ENCODE measurements at places on chromosomes 7 and 10.

DNA sequence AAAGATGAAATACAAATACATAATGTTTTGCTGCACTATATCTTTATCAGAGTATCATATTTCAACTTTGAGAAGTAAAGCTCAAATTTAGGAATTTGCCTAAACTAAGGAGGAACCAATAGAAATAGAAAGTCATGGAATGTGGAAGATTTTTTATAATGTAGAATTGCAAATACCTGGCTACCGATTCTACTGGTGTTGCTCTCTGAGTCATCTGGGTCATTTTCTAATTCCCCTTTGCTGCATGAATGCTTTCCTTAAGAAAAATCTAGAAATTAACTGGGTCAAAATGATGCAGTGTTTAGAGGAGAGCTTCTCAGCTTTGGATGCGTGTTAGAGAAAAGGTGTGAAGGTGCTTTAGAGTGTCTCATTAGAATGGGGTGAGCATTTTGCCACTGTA is 568.9 kb upstream of the ANKRD30A start:
- no peak for DNase-seq

DNA sequence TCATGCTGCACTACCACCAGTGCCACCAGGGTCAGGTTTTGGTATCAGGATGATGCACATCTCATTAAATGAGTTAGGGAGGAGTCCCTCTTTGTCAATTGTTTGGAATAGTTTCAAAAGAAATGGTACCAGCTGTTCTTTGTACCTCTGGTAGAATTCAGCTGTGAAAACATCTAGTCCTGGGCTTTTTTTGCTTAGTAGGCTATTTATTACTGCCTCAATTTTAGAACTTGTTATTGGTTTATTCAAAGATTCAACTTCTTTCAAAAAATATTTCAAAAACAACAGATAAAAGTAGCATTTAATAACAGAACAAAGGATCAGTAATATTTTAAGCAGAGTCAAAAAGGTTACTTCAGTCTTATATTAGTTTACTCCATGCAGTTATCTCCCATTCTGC is 6.4 kb upstream of the ZNF716 start:
- no peak for DNase-seq

DNA sequence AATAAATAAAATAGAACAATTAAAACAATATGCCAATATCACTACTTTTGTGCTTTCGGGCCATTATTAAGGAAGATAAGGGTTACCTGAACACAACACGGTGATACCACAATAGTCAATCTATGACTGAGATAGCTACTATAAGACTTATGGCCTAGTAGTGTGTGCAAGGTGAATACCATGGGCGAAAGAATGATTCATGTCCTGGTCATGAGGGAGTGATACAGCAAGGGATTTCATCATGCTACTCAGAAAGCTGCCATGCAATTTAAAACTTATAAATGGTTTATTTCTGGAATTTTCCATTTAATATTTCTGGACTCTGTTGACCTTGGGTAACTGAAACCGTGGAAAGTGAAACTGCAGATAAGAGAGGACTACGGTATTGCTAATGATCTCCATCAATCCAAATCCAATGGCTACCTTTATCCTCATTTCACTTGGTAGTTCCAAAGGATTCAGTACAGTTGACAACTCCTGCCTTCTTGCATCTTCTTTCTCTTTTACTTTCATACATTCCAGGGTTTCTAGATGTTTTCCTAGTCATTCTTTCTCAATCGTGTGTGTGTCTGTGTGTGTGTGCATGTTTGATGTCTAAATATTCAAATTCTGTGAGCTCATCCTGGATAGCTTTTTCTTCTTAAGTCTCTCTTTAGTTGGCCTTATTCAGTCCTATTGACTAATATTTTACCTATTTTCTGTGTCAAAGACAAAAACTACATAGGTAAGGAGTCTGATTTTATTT is 100.5 kb upstream of the MAGI2 start:
- DNase-seq: no peak

GRCh38 chr7:17144322-17144721 is 154.1 kb upstream of the AHR start:
- no peak for DNase-seq

- DNase-seq: no peak
Measured at GRCh38 chr7:82740246-82740848, 296.8 kb upstream of the CACNA2D1 start.

DNA sequence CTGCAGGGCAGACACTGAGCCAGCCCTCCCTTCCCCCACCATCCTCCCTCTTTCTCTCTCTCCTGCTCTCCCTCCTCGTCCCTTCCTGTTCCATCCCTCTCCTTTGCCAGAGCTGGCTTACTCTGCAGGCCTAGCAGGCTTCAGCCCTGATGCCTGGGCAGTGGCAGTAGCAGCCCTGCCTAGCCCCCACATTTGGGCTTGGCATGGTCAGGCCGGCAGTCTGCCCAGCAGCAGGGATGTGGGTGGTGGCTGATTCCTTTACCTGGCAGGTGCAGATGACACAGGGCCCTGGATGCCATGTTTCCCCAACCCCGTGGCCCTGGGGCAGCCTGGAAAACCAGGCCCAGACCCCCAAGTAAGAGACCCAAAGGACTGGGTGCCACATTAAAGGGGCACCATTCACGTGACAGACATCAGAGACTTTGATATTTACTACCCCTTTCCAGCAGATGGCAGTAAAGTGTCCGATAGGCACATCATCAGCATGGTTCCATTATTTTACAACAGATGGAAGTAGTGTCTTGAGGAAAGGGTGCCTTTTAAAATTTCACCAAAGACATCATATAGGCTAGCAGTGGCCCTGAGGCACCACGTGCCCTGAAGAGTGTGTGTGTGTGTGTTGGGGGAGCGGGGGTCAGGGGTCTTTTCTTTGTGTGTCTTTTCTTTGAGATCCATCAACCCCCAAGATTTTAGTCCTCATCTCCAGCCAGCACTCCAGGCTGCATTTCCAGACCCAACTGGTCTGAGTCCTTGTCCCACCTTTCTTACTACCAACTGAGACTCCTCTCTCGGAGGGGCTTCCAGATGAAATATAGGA is 5.9 kb downstream of the KCP start:
- DNase-seq: peak; percentile 64

GRCh38 chr7:48452218-48452617 is 281.0 kb downstream of the ABCA13 start:
- no peak for DNase-seq

GRCh38 chr7:157309988-157310668 is 26.7 kb upstream of the DNAJB6 start:
- no peak for DNase-seq

GRCh38 chr10:47081264-47081663 is 170.0 kb downstream of the PTPN20 start:
- no peak for DNase-seq

GRCh38 chr7:70589590-70589989 is 542.4 kb upstream of the GALNT17 start:
- DNase-seq: no peak

- no peak for DNase-seq
Measured at GRCh38 chr10:22736134-22736533, 21.8 kb upstream of the PIP4K2A start.

GRCh38 chr7:30344513-30344912 is 60.1 kb downstream of the ZNRF2 start:
- DNase-seq: no peak

DNA sequence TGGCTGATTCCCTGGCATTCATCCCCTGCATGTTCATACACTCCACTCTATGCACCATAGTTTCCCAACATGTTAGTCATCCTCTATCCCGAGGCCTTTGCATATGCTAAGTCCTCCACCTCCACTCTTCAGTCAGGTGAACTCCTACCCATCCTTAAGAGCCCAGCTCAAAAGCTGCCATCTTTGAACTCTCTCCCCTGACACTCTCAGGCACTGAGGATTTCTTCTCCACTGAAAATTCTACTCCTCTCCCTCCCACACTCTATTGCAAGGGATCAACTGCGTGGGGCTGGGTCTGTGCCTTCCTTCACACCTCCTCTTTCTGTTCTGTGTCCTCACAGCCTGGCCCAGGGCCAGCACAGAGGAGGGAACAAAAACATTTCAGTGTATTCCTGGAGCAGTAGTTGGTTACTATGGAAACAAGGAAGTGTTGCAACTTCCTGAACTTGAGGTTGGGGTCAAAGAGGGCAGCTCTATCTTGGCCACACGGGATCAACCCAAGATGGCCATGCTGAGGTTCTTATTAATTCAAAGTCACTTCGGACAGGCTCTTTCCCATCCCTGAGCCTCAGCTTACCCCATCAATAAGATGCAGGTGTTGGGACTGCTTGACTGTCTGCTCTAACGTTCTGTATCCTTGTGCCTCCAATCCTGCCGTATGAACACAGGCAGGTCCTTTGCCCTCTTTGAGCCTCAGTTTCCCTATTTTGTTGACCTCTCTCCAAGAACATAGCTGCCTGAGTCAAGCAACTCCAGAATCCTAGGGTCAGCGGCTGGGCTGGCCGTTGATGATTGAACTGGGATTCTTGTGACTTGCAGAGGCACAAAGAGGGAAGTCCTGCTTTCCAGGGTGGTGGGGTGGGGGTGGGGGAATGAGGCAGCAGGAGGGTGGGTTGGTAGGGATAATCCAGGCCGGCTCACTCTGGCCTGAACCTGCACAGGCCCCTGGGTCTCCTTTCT is 15.5 kb downstream of the ZMIZ1 start:
- no peak for DNase-seq

GRCh38 chr10:114593816-114594468 is 64.1 kb downstream of the ABLIM1 start:
- DNase-seq: no peak

- DNase-seq: no peak
Measured at GRCh38 chr10:114709984-114710383, 51.9 kb upstream of the ABLIM1 start.

Measured in GM18507 (cell line).